Stimulated activated CD8-positive, alpha-beta memory T cell treated with anti-CD3 and anti-CD28 coated beads, Interleukin-7, amount 100 ng/mL, for 48 hours (primary cell): ENCODE measurements at places on chromosomes 4 and X.

DNA sequence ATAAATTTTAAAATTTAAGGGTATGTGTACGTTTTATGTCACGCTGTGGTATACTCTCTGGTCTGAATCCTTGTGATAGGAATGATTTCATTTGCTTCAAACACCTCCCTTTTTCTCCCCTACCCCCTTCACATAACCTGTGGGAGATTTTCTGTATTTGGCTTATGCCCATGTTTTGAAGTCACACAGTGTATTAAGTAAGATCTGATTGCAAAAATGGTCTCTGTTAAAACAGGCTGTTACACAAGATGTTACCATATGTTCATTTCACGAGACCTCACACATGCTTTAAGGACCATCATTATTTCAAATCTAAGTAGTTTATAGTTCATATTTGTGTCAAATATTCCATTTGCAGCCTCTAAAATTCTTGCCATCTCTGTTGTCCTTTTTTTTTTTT is 63.5 kb downstream of the TMEM131L start:
- DNase-seq = no peak

DNA sequence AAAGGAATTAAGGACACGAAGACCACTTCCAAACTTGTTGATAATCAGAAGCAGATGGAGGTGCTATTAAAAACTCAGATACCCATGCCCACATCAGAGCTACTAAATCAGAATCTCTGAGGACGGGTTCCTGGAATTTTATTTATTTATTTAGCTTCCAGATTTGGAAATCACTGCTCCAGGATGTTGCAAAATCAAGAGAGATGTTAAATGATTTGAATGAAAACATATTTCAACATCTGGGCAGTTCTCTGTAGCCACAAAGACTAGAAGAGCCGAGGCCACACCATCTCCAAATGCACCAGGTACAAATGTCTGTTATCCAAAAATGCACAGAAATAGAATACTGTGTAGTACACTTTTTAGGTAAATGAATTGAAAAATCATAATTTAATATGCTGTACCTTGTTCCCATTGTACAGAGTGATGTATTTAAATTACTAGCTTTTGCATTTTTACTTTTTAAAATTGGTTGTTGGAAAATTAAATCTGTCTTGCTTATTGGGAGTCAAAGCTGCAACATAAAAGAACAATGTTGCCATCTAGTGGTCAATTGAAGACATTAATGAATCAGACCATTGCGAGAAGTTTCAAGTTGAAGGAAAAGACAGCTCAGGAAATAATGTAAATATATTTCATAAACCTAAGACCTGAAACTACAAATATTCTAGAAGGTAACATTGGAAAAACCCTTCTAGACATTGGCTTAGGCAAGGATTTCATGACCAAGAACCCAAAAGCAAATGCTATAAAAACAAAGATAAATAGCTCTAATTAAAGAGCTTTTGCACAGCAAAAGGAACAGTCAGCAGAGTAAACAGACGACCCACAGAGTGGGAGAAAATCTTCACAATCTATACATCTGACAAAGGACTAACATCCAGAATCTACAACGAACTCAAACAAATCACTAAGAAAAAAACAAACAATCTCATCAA is 151.3 kb upstream of the TTC29 start:
- DNase-seq = no peak

- DNase-seq = no peak
Measured at GRCh38 chrX:155514225-155514624, 55.8 kb upstream of the F8A3 start.

DNA sequence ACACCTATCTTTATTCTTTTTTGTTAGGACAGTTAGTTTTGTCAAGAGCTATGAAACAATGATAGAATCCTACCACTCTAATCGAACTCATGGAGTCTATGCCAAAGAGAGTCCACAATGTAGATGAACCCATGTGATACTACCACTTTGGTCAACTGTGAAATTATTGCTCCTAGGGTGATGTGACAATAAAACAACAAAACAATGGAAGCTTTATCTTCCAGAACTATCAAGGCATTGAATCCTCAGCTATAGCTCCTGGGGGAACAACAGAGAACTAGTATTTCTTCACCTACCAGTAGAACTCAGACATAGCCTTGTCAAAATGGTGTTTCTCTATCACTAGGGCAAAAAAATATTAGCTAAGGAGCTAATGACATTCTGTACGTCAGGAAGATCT is 62.9 kb downstream of the SHROOM4 start:
- no peak for DNase-seq

DNA sequence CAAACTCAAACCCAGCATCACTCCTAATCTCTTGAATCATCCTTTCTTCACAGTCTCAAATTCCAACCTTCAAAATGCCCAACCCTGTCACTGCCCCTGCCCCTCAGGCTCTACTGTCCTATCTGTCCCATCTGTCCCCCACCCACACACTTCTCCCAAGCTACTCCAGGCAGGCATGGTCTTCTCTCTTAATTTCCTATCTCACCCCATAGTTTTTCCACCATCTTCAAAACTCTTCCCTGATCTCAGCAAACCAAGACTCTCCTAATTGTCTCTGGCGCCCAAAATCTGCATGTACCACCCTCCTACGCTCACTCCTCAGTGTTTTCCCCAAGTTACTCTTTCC is 644 bp downstream of the LAMP2 start:
- DNase-seq = no peak

DNA sequence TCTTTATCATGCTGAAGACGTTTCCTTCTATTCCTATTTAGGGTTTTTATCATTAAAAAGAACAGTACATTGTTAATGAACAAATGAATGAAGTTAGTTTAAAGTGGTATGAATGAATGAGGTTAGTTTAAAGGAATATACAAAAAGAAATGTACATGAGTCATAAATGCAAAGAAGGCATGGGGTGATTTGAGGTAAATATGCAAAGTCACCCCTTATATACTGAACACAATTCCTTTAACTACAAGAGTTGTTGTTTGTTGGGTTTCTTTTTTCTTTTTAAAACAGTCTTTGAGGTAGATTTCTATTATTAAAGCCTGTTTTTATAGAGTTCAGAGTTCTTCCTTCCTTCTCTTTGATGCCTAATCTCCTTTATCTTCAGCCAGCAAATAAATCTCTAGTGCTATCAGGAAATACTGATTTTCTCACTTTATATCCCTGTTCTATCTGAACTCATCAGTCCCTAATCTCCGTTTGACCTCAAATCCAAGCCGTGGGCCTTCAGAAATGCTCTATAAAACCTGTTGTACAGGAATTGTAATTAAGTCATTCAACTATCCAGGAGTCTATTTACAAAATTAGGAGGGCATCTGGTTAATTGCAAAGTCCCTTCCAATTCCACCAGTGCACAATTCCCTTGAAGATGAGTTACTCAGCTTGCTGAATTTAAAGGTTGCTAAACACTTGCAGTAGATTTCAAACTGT is 31.6 kb upstream of the ABCG2 start:
- DNase-seq = no peak
